ENCODE measurements at places on chromosomes 11 and 22. TPM values are rescaled to one million over a fixed set of nuclear protein-coding genes. Genes with fewer than 3 reads are reported as not detected.

HBE1 gene
- 1.2 TPM for total RNA-seq

SCGB1C1 gene
- total RNA-seq, result not detected

BATF2 gene
- total RNA-seq, result 9.1 TPM

CNIH2 gene
- not detected for total RNA-seq

NDUFV1 gene
- total RNA-seq, result 342 TPM

PTPRJ gene
- 71.0 TPM for total RNA-seq

OR10A2 gene
- total RNA-seq, result not detected

MCM5 gene
- total RNA-seq, result 24.7 TPM

Measured in thyroid gland (tissue), 4 donors.